ENCODE measurements at places on chromosomes 5 and 9.

GRCh38 chr9:8362250-8362649 lies 562.7 kb upstream of the DMAC1 start:
- no peak for DNase-seq

GRCh38 chr5:152549709-152550108 lies 144.6 kb upstream of the NMUR2 start:
- DNase-seq = no peak

- no peak for DNase-seq
Measured at GRCh38 chr5:74258314-74258665, 382.2 kb downstream of the ENC1 start.

- no peak for DNase-seq
Measured at GRCh38 chr5:175741556-175741955, 83.7 kb downstream of the HRH2 start.

DNA sequence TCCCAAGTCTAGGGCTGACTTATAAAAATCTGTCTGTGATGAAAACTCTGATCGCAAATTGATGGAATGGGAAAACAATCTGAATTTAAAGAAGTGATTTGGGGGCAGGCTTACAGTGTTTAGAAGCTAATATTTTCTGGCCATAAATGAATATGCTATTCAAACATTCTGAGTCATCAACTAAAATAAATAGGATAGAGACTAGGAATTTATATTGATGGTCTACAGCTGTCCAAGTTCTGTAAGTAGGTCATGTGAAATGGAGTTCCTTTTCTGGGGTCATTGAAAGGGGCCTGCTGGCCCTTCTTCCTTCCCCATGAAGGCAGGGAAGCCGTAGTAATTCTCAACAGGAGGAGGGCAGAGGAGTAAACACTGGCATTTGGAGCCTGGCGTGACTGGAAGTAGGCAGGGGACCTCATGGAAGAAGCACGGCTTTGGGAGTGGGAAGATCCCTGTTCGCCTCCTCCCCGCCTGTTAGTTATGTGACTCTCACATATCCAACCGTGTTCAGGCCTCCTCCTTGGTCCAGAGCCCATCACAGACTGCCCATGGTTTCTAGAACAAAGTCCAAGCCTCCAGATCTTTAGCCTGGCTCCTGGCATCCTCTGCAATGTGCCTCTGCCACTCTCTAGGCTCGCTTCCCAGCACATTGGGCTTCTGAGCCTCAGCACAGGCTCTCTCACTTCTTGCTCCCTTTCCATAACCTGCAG lies 31.7 kb downstream of the ALG2 start:
- peak; percentile 57 for DNase-seq
